Activated CD8-positive, alpha-beta T cell treated with anti-CD3 and anti-CD28 coated beads for 36 hours (primary cell): ENCODE measurements at places on chromosomes 4 and X.

DNA sequence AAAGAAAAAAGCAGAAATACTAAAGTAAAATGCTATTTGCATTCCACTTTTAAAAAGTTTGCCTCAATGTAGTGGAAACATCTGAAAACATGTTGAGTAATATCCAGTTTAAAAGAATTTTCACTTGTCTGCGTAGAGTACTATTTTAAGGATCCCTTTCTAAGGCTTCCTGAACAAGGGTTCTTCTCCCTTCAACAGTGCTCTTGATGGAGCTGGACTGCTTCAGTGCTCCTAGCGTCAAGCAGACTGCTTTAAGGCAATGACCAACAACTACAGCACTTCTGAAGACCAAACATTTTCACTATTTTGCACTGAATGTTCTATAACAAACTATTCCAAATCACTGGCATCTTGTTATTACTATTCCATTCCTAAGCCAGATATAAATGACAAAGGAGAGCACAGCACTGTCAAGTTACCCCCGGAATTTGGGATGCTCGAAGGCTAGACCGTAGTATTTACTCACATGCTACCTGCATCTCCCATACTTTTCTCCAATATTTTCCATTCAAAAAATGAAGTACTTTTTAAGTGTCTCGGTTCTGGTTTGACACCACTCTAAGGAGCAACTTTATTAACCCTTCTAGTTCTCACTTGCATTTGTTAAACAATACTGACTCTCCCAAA is 36.1 kb downstream of the TMEM165 start:
- H3K4me3 ChIP-seq, result no peak overlapping the region
- H3K4me1 ChIP-seq, result peaks cover 18% of the 10 kb centered on the region
- H3K27me3 ChIP-seq, result no peaks in the 10 kb centered on the region
- H3K27ac ChIP-seq, result peak overlapping the region; percentile 38
- DNase-seq, result no peak

DNA sequence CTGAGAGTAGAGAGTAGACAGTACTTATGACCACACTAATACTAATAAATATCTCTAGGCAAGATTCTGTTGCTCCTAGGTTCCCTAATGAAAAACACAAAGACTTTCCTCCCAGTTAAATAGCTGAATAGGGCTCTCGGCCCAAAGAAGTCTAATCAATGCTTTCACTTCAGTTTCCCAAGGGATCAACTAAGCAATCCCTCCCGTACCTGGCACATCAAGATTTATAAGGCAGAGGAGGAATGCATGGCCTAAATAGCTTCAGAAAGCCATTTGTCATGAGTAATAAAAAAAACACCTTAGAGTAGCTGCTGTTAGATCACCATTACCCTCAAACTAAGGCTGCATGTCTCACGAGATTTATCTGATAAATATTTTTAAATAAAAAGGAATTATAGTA is 56.8 kb upstream of the EXOC1L start:
- no peak overlapping the region for H3K27ac ChIP-seq
- DNase-seq, result no peak
- H3K36me3 ChIP-seq, result no peaks in the 10 kb centered on the region

GRCh38 chr4:108635070-108635655 is 14.8 kb downstream of the RPL34 start:
- H3K27ac ChIP-seq, result no peak overlapping the region
- no peak for DNase-seq
- no peaks in the 10 kb centered on the region for H3K4me1 ChIP-seq
- no peaks in the 10 kb centered on the region for H3K27me3 ChIP-seq

DNA sequence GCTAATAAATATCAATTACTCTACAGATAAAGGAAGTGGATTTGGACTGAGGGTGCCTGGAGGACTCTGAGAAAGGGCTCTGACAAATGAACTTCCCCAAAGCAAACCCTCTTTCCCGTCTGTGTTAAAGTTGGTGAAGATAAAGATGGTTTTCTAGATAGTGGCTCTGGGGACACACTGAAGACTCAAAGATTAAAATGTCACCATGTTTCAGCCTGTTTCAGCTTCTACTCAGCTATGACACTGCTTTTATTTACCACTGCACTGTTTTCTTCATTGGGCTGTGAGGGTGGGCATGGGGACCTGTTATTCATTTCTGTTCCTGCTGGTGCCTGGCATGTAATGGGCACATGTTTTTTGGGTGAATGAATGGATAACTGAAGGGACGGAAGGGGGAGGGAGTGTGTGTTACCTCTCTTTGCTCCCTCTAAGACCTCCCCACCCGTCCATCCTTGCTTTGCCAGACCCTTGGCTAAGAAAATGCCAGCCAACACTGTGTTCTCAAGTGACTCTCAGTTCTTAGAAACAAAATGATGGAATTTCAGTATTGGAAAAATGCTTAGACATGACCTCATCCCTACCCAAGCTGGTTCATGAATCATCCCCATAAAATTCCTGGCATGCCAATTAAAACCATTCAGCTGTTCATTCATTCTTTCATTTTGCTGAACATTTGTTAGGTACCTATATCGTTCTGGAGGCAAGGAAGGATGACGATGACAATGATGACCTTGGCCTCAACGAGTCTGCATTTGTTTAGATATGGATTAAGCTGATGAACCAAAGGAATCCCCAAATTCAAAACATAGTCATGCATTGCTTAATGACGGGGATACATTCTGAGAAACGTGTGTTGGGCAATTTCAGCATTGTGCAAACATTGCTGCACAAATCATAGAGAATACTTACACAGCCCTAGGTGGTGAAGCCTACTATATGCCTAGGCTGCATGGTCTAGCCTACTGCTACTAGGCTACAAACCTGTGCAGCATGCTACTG is 13.4 kb upstream of the STK32B start:
- no peaks in the 10 kb centered on the region for H3K36me3 ChIP-seq
- peaks cover 6% of the 10 kb centered on the region for H3K4me1 ChIP-seq
- no peak for DNase-seq
- H3K4me3 ChIP-seq, result no peak overlapping the region
- H3K27ac ChIP-seq, result no peak overlapping the region

GRCh38 chr4:55754754-55755350 is 64.7 kb upstream of the EXOC1L start:
- no peaks in the 10 kb centered on the region for H3K36me3 ChIP-seq
- no peaks in the 10 kb centered on the region for H3K4me1 ChIP-seq
- no peak for DNase-seq
- peaks cover 4% of the 10 kb centered on the region for H3K27me3 ChIP-seq
- H3K4me3 ChIP-seq, result no peak overlapping the region

DNA sequence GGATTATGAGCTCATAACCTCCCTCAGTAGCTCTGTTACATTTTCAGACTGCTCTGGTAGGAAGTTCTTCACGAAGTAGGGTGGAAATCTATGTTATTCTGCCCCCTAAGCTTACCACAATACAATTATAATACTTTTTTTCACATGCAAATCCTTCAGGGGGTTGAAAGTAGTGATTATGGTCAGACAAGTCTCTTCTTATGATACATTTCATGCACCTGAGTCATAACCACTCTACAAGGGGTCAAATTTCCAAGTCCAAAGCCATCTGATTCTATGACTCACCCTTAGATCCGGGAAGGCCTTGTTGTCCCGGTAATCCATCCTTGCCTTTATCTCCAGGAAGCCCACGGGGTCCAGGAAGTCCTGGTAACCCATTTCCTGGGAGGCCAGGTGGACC is 95.2 kb downstream of the ATG4A start:
- no peak overlapping the region for H3K4me3 ChIP-seq
- no peaks in the 10 kb centered on the region for H3K4me1 ChIP-seq

GRCh38 chr4:183860731-183861130 is 44.4 kb upstream of the STOX2 start:
- H3K36me3 ChIP-seq, result no peaks in the 10 kb centered on the region
- no peaks in the 10 kb centered on the region for H3K4me1 ChIP-seq
- DNase-seq, result no peak
- H3K4me3 ChIP-seq, result no peak overlapping the region
- H3K27ac ChIP-seq, result no peak overlapping the region

DNA sequence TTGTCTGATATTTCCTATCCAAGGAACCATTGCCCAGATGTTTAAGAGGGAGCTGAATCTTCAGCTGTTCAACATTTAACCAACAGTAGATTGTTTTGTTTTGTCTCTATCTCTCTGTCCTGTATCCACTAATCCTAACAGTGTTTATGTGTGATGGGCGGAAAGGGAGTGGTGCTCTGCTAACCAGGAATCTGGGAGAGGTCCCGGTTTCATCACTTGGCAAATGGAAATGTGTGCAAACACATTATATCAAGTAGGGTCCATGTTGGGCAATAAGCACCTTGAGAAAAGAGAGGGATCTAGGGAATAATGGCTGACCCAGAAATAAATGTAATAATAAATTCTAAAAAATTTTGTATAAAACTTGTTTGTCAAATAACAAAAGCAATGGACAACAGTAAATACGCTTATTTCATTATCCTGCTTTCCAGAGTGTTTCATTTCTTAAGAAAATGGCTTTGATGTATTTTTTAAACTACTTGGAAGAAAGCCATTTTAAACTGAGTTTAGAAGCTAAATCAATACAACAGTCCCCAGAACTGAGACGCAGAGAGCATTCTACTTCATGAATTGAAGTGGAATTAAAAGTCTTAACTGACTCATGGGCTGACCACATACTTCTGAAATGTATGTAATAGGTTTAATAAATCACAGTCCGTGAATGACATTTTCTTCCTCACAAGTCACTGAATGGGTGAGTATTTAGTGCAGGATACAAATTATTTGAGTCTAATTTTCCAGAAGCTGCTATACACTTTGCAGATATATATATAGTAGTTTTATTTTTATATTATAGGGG is 55.8 kb downstream of the EMCN start:
- no peak for DNase-seq
- no peak overlapping the region for H3K27ac ChIP-seq
- no peaks in the 10 kb centered on the region for H3K27me3 ChIP-seq
- peaks cover 10% of the 10 kb centered on the region for H3K4me1 ChIP-seq
